ENCODE measurements at places on chromosomes 3 and 15. TPM values are rescaled to one million over a fixed set of nuclear protein-coding genes. Genes with fewer than 3 reads are reported as not detected.

The CFAP20DC gene
- total RNA-seq, result 1.9 TPM

The ECE2 gene
- total RNA-seq, result 0.14 TPM

The ZBTB11 gene
- 15.5 TPM for total RNA-seq

The CCDC191 gene
- total RNA-seq, result 7.2 TPM

The LYZL4 gene
- 0.32 TPM for total RNA-seq

The CYP1A1 gene
- total RNA-seq, result 13.8 TPM

DNA sequence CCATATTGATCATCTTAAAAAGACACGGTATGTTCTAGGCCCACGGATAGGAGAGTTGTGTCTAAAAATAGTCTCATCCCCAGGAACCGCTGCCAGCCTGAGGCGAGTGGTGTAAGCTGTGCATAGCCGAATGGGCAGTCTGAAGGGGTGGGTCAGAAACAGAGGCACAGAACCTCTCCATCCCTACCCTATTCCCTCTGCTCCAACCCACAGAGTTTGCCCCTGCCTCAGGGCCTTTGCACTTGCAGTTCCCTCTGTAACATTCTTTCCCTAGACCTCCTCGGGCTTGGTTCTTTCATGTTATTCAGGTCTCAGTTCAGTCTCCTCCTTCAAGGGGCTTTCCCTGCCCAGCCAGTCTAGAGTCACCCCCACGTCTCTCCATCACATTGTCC, 4.8 kb downstream of the SCN5A start:
- DNase-seq, result no peak

GRCh38 chr3:159761369-159761768, 227.3 kb upstream of the IL12A start:
- DNase-seq, result peak; percentile 45

- no peak for DNase-seq
Measured at GRCh38 chr15:91099995-91100813, at the start of gene SV2B. SV2B (plus strand) TSS chr15:91100257; CDS start chr15:91226264, 126,007 bp downstream.

DNA sequence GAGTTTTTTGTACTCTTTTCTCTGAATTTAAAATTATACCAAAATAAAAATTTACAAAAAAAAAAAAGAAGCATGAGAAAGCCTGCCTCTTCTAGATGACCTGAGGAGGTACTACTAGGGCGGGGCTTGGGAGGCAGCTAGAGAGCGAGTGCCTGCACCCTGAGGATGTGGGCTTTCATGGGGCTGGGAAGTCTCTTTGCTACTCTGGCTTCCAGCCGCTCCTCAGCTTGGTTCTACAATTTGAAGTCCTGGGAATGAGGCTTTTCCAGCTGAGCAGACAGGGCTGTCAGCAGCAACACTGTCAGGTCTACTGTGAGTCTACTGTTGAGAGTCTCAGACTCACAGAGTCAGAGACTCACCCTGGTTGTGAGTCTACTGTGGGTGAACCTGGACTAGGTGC, 8.2 kb upstream of the PSTPIP1 start:
- no peak for DNase-seq

GRCh38 chr3:86645756-86646155, 345.2 kb downstream of the VGLL3 start:
- DNase-seq, result no peak

- DNase-seq, result peak; percentile 10
Measured at GRCh38 chr3:42491881-42492507, 10.4 kb upstream of the VIPR1 start.

DNA sequence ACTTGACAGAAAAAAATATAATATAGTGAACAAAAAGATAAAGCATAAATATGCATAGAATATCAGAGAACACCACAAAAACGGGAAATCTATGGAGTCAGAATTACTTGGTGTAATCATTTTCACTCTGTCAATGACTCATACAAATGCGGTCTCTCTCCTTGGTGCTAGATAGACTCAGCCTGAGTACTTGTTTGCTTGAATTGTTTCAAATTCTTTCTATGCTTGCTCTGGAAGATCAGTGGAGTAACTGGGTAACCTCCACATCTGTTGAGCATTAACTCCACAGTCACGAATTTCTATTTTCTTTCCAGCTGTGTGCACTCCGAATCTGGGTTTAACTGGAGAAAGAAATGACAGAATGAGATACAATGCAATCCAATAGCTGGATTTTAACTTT, 760.4 kb downstream of the ZPLD1 start:
- no peak for DNase-seq

DNA sequence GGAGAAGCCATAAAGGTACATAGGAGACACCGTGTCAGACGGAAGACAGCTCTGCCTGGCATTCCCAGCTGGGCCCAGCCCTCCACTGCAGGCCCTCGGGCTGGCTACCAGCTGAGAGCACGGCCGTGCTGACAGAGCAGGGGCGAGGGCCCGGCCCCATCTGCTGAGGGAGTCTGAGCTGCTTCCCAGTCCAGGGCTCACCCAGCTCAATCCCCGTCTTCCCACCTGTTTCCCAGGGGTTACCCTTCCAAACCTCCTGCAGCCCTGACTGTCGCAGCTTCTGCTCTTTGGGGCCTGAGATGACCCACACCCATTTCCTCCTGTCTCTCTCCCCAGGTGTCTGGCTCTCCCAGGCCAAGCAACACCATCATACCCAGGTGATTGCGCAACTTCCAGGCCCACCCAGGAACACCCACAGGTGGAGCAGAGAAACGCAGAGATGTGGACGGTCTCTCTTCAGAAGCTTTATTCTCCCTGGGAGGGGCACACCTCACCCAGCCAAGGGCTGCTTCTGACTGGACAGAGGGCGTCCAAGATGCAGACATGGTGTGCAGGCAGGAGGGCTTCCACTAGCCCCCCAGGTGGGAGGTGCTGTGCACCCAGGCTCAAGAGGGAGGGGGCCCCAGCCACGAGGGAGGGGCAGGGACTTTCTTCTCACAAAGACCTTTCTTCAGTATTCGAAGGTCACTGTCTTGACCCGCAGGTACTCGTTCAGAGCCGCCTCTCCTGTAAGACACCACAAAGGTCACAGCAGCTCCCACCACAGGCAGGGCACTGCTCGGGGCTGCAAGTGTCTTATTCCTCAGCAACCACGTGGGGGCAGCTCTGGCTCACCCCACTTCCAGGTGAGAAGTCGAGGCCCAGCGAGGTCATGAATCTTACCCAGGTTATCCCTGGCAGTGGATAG, 19.4 kb upstream of the SLC41A3 start:
- no peak for DNase-seq

GRCh38 chr15:67074886-67075229, 9.5 kb downstream of the SMAD3 start:
- DNase-seq, result no peak

DNA sequence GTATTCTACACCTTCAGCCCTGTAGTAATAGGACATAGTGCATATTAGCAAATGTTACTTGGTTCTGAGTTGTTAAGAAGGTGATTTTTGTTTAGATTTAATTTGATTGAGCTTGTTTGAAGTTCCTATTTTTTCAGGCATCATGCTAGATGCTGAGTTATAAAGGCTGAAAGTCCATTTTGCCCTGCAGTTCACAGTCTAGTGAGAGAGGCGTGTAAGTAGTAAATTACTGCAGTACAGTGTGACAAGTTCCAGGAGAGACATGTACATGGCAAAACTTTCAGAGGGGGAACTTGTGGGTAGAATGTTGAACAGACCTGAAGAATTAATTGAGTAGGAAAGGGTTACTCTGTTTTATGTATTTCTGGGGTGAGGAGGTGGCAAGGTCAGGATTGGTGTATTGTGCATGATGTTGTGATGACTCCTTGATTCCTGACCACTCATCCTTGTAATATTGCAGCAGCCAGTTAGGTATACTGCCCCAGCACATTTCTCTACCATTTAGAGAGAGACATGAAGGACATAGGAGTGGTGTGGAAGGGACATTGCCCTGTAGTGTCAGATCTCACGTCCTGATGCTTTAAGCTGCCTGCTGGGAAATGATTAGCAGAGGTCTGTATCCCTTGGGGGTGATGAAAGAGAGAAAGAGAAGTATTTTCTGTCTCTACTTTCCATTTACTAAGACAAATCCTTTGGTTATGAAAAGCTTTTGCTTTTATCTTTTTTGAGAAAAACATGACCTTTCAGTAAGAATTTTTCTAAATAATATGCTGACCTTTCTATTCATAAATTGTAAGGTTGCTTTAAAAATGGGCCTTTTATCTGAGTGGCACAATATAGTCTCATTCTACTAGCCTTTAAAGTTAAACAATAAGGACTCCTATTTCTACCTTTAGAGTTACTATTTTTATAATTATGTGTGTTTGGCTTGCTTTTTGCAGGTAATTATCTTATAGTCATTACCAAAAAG, 16.9 kb downstream of the SACM1L start:
- no peak for DNase-seq

DNA sequence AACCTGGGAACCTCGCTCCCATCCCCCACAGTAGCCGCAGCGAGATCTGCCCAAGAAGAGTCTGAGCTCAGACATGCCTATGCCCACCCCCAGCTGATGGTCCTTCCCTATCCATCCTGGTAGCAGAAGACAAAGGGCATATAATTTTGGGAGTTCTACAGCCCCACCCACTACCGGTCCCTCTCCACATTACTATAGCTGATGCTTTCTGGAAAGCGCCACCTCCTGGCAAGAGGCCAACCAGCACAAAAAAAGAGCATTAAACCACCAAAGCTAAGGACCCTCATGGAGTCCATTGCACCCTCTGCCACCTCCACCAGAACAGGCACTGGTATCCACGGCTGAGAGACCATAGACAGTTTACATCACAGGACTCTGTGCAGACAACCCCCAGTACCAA, 168.4 kb downstream of the MEGF11 start:
- no peak for DNase-seq

- DNase-seq, result no peak
Measured at GRCh38 chr3:46395766-46396530, 10.9 kb downstream of the CCR5AS start.

DNA sequence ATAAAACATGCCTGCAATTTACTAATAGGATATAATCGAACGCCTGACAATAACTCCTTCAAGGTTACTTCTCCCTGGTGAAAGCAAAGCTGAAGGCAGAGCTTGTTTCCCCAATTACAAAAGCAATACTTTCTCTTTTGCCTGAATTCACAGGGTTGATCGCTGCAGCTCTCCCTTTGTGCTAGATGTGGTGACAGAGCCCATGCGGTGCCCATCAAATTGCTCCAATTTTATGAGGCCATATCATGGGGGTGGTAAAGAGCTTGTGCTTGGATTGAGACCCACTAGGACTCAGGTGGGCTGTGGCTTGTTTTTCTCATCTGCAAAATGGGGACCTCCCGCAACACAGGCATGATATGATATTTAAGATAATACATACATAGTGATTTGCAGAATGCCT, 143.4 kb downstream of the GREM1 start:
- no peak for DNase-seq

- DNase-seq, result peak; percentile 71
Measured at GRCh38 chr3:169772305-169772896, 795 bp upstream of the MYNN start.

DNA sequence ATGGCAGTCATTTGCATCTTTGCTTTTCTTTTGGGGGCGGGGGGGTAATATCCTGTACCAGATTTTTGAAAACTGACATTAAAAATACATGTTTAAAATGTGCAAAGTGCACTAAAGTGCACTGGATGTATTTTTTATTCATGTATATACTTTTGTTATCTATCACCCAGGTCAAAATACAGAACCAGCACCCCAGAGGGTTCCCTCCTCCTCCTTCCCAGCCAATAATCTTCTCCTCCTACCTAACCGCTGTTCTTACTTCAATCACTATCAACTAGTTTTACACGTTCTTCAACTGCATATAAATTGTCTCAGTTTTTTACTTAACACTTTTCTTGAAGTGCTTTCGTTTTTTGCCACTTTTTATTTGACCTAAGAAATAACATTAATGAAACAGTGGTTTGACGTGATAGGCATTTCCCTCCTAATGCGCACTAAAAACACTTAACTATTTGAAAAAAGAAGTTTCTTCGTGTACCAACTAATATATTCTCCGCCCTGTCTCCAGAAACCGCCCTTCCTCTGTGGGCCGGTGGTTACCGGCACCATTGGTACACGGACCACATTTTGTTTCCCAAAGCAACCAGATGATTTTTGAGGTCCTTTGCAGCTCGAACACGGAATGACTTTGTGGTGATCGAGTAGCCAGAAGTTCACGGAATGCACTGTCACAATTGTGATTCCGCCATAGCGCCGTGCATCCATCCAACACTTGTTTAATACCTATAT, 836 bp upstream of the AKAP13 start:
- no peak for DNase-seq

- no peak for DNase-seq
Measured at GRCh38 chr3:187747506-187747905, 2.2 kb upstream of the BCL6 start.

DNA sequence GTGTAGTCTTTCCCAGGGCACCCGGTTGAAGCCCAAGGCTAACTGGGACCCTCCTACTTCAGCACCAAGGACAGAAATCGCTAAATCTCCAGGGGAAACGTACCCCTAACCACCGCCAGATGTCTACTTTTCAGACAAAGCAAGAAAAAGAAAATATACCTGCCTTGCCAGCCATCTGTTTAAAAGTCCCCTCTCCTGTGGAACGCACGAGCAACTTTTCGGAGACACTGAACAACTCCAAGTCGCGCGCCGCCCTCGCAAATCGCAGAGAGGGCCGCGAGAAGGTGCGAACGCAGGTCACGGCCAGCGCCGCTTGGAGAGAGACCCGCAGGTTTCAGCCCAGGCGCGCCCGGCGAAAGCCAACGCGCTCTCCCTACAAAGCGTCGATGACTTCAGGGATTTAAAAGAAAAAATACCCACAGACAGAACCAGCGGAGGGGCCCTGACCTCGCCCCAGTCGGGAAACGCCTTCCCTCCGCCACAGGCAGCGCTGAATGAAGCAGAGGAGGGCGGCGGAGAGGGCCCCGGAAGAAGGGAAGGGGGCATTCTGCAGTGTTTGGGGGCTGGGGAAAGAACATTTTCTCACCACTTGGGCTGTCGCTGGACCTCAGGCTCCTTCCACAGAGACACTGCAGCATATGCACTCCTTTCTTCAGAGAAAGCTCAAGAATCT, 213.1 kb downstream of the FGF12 start:
- DNase-seq, result no peak

- DNase-seq, result no peak
Measured at GRCh38 chr3:66656609-66657008, 155.8 kb upstream of the LRIG1 start.

DNA sequence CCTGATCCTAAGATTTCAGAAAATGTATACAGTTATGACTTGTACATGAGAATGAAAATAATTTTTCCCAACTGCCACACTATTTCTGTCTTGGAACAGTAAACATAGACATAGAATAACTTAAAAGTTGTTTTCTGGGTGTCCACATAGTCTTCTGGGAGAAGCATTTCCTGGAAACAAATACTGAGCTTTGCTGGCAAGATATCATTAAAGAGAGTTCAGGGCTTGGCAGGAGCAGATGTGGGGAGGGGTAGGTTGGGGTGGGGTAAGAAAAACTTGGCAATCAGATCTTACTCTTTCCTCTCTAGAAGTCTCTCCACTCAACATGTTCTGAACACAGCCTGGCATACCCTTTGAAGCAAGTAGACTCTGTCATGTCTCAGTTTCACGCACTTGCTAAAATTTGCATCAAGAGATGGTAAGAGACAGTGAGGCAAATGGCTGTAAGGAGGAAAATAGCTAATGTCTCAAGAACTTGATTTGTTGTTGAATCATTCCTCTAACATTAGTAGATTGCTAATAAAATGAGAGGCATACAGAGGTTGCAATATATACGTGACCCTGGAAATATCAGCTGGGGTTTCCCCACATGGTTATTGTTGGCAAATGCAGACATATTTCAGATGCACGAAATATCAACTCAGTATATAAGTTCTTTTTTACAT, 27.3 kb upstream of the ABI3BP start:
- DNase-seq, result no peak

- peak; percentile 26 for DNase-seq
Measured at GRCh38 chr3:139353920-139354556, 10.2 kb downstream of the MRPS22 start.
